ENCODE measurements at places on chromosomes 6 and 20.

- no peaks in the 10 kb centered on the region for H3K4me1 ChIP-seq
- no peak for DNase-seq
- H3K4me3 ChIP-seq, result no peak overlapping the region
- H3K27ac ChIP-seq, result no peak overlapping the region
- no peaks in the 10 kb centered on the region for H3K36me3 ChIP-seq
- H3K27me3 ChIP-seq, result no peaks in the 10 kb centered on the region
Observed at GRCh38 chr6:149728499-149729234, 10.8 kb upstream of the LATS1 start.

DNA sequence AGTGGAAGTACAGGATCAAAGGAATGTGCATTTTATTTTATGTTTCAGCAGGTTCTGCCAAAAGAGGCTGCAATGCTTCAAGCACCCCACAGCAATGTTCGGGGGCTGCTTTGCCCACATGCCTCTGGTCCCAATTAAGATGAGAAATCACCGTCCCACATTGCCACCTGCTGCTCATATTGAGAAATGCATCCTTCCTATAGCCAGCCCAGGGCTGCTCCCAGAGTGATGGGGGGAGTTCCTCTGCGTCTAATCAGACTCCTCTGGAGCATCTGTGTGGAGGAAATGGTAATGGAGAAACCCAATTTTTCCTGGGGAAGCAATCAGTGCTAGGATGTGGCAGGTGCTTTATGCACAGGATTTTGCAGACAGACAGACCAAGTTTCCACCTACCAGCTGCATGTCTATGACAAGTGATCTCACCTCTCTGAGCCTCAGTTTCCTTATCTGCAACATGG lies 33.7 kb downstream of the PTGIS start:
- peaks cover 7% of the 10 kb centered on the region for H3K36me3 ChIP-seq
- H3K4me3 ChIP-seq, result no peak overlapping the region
- H3K27ac ChIP-seq, result no peak overlapping the region
- H3K4me1 ChIP-seq, result peaks cover under 1% of the 10 kb centered on the region
- no peaks in the 10 kb centered on the region for H3K27me3 ChIP-seq
- no peak for DNase-seq

- H3K27me3 ChIP-seq, result no peaks in the 10 kb centered on the region
- H3K27ac ChIP-seq, result no peak overlapping the region
- no peak overlapping the region for H3K4me3 ChIP-seq
- DNase-seq, result no peak
- no peaks in the 10 kb centered on the region for H3K36me3 ChIP-seq
Observed at GRCh38 chr6:157058574-157058973, 264.7 kb downstream of the TMEM242 start.

DNA sequence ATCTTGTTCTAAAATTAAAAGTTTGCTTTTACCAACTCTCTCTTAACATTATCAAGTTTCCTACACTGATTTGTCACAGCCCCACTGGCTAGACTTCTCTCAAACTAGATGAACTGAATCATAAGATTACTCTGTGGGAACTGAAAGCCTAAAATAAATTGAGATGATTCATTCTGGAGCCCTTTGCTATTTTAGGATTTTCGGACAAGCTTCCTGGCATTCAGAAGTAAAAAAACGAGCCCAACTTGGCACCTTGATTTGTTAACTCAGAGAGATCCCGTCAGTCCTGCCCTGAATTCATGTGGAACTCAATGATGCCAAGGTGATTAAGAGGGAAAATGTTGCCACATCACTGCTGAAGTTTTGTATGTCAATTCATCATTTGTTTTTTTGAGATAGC lies 122.0 kb upstream of the NRSN1 start:
- DNase-seq, result no peak
- no peaks in the 10 kb centered on the region for H3K4me1 ChIP-seq
- H3K4me3 ChIP-seq, result no peak overlapping the region
- H3K36me3 ChIP-seq, result no peaks in the 10 kb centered on the region

DNA sequence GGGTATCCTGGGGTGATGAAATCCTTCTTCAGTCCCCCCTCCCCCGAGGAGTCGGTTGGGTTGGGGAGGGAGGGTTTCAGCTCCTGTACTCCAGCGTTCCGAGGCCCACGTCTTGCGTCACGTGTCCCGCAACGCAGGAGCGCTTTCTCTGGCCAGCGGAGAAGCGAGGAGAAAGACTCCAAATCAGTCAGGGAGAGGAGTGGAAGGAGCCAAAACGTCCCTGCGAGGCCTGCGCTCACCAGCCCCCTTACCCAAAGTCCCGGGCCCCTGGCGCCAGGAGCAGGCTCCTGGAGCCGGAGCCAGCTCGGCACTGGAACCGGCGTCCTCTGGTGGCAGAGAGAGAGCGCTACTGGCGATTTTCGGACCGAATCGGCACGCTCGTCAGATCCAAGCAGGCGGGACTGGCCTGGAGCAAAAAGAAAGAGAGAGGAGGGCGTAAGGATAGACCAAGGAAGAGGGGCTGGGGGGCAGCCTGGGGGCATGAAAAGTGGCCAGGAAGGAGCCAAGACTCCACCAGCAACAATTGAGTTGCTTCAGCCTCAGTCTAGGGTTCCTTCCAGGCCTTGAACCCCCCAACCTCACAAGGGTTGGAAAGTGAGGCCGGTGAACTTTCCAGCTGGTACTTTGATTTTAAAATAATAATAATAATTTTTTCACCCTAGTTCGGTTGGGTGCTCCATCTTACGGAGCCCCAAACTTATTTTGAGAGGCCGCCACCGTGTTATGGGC lies at the start of gene GNAS:
Gene GNAS, plus strand, starts transcription at position 174 of the 729 bp plus-strand sequence.
- H3K4me3 ChIP-seq, result no peak within 1 kb of the TSS
- H3K27ac ChIP-seq, result no peak within 1 kb of the TSS
- H3K4me1 ChIP-seq, result no peaks in the 10 kb centered on the region
- no peaks in the 10 kb centered on the region for H3K36me3 ChIP-seq
- peak; percentile 73 for DNase-seq
- H3K27me3 ChIP-seq, result no peaks in the 10 kb centered on the region

DNA sequence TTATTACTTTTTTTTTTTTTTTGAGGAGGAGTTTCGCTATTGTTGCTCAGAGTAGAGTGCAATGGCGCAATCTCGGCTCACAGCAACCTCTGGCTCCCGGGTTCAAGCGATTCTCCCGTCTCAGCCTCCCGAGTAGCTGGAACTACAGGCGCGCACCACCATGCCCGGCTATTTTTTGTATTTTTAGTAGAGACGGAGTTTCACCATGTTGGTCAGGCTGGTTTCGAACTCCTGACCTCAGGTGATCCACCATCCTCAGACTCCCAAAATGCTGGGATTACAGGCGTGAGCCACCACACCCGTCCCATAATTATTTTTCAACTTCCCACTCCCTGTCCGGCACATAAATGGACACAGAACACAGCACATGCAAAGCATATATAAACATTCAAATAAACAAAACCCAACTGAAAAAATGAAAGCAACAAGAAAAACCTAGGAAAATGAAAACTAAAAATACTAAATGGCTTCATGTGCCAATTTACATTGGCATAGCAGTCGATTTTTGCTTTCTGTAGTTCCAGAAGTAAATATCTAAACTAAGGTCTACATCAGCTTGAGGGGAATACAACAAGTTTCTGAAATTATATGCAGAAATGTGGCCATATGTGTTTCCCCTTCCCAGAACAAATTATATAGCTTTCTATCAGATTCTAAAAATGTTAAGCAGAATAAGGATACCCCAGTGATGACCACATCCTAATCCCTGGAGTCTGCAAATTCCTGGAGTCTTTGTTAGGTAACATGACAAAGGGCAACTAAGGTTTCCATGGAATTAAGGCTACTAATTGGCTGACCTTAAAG lies 113.9 kb downstream of the HFE start:
- H3K27me3 ChIP-seq, result no peaks in the 10 kb centered on the region
- H3K4me1 ChIP-seq, result no peaks in the 10 kb centered on the region
- DNase-seq, result no peak
- H3K4me3 ChIP-seq, result no peak overlapping the region
- H3K27ac ChIP-seq, result no peak overlapping the region

DNA sequence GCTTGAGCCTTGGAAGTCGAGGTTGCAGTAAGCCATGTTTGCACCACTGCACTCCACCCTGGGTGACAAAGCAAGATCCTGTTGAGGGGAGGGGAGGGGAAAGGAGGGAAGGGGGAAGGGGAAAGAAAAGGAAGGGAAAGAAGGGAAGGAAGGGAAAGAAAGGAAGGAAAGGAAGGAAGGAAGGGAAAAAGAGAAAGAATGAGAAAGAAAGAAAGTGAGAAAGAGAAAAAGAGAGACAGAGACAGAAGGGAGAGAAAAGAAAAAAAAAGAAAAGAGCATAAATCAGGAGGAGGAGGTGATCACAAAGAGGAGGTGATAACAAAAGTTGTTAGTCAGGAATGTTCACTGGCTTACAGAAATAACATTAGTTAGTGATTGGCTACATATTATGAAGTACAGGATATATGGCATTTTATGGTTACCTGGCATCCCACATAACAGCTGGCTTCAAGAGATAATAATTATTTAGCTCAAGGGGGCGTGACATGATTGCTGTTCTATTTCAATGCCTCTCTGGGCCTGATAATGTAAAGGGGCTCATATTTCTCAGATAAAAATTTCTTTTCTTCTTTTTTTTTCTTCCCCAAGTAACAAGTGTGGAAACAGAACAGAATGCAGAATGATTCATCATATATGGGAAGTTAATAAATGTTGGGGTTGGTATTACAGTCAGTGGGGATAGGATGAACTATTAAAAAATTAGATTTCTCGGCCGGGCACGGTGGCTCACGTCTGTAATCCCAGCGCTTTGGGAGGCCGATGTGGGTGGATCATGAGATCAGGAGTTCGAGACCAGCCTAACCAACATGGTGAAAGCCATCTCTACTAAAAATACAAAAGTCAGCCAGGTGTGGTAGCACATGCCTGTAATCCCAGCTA lies 27.1 kb downstream of the SAMHD1 start:
- no peak overlapping the region for H3K4me3 ChIP-seq
- H3K27me3 ChIP-seq, result no peaks in the 10 kb centered on the region
- no peak for DNase-seq
- peaks cover 3% of the 10 kb centered on the region for H3K36me3 ChIP-seq
- no peaks in the 10 kb centered on the region for H3K4me1 ChIP-seq
- no peak overlapping the region for H3K27ac ChIP-seq

DNA sequence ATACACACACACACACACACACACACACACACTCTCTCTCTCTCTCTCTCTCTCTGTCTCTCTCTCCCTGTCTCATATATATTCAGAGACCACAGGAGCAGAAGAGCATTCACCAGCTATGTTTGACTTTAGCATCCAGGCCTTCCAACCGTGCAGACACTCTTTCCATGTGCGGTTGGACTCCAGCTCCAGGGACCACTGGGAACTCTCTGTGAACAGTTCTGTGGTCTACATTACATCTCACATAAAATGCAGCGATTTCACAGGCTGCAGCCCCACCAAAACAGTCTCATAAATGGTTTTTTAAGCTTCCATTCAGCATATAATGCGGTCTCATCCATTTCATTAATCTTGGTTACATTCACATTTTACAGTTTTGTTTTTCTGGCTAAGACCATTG lies 508.4 kb upstream of the SULF2 start:
- H3K4me3 ChIP-seq, result no peak overlapping the region
- no peaks in the 10 kb centered on the region for H3K27me3 ChIP-seq
- H3K27ac ChIP-seq, result no peak overlapping the region
- no peak for DNase-seq
- no peaks in the 10 kb centered on the region for H3K36me3 ChIP-seq

DNA sequence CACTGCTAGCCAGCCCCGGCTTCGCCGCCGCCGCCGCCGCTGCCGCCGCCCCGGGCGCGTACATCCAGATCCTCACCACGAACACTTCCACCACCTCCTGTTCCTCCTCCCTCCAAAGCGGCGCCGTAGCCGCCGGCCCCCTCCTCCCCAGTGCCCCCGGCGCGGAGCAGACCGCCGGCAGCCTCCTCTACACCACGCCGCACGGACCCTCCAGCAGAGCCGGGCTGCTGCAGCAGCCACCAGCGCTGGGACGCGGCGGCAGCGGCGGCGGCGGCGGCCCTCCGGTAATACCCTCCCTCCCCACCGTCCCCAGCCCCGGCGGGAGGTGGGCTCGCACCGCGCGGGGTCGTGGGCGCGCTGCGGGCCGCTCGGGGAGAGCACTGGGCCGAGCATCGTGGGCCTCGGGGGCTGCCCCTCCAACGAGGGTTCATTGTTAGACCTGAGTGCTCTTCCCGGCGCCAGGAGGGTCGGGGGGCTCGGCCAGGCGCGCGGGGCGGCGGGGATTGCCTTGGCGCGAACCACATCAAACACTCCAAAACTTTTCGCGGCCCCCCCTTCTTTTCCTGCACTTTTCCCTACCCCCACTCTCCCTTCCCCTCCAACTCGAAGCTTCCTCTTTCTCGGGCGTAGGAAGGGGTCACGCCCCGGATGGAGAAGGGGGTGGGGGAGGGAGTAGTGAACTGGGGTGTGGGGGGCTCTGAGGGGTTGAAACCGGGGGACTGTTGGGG lies 827 bp downstream of the E2F3 start:
- H3K36me3 ChIP-seq, result no peaks in the 10 kb centered on the region
- H3K4me1 ChIP-seq, result no peaks in the 10 kb centered on the region
- H3K27me3 ChIP-seq, result no peaks in the 10 kb centered on the region
- peak; percentile 60 for DNase-seq
- H3K4me3 ChIP-seq, result peak overlapping the region; percentile 92

GRCh38 chr20:51121272-51121671 lies 98.4 kb upstream of the KCNG1 start:
- no peaks in the 10 kb centered on the region for H3K27me3 ChIP-seq
- H3K27ac ChIP-seq, result no peak overlapping the region
- no peaks in the 10 kb centered on the region for H3K36me3 ChIP-seq

DNA sequence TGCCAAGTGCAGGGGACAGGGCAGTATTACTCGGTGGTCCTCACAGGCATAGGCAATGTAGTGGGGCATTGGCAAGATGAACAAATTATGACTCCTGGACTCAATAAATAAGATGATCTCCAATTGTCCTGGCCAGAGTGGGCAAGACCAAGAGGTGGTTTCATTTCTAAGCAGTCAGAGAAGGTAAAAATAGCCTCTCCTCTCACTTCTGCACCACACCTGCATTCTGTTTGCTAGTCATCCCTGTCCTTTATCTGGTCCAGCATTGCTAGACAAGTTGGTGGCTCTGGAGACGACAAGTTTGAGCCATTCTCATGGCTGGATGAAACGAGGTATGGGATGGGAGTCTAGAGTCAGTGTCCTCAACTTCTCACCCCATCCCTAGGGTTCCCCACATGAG lies 83.0 kb downstream of the BANF2 start:
- DNase-seq, result no peak
- H3K36me3 ChIP-seq, result no peaks in the 10 kb centered on the region
- H3K27me3 ChIP-seq, result no peaks in the 10 kb centered on the region

DNA sequence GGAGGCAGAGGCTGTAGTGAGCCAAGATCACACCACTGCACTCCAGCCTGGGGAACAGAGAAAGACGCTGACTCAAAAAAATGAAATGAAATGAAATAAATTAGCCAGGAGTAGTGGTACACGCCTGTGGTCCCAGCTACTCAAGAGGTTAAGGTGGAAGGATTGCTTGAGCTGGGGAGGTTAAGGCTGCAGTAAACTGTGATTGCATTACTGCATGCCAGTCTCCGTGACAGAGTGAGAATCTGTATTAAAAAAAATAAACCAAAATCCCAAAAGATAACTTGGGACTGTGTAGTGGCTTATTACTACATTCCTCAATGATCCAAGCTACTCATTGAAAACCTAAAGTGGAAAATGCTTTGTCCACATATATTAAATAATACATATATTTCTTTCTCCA lies 87.0 kb downstream of the SGK1 start:
- H3K4me3 ChIP-seq, result no peak overlapping the region
- no peaks in the 10 kb centered on the region for H3K27me3 ChIP-seq
- H3K27ac ChIP-seq, result no peak overlapping the region
